Thyroid gland (tissue), 4 donors: ENCODE measurements at places on chromosomes 7 and 10.

GRCh38 chr10:3028441-3028840 is 38.9 kb upstream of the PFKP start:
- DNase-seq = no peak

- DNase-seq = no peak
These were observed 21.9 kb upstream of the CDCA7L start for GRCh38 chr7:21967598-21968003.

GRCh38 chr7:77248154-77248553 is 48.5 kb upstream of the FGL2 start:
- no peak for DNase-seq

GRCh38 chr7:31171216-31171785 is 119.2 kb downstream of the ADCYAP1R1 start:
- no peak for DNase-seq

GRCh38 chr7:35726654-35727053 is 31.7 kb upstream of the HERPUD2 start:
- DNase-seq = no peak

GRCh38 chr10:117418121-117418520 is 42.9 kb upstream of the PDZD8 start:
- no peak for DNase-seq

GRCh38 chr7:102120666-102121195 is 165.9 kb upstream of the SH2B2 start:
- DNase-seq = no peak

DNA sequence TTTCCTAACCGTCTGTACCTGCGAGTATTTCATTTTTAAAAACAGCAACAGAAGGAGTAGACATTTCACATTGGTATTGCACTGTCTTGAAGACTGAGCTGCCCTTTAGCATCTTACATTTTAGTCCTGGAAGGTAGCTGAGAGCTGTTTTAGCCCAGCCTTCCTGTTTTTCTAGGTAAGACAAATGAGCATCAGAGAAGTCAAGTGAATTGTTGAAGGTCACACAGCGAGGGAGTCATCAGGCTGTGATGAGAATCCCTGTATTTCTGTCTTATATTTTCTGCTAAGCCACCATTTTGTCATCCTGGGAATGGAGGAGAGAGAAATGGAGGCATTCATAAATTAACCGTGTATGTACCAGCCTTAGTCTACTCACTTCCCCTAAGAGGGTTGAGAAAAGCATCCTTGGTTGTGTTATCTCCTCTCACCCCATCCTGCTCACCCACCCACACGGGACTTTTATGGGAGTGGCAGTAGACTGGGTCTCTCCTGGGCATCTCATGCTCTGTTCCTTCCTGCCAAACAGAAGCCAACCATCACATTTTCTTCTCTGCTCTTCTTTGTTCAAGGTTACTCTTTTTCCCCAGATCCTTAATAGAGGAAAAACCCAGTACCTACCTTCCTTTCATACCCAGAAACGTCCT is 8.5 kb downstream of the RBM20 start:
- DNase-seq = no peak

DNA sequence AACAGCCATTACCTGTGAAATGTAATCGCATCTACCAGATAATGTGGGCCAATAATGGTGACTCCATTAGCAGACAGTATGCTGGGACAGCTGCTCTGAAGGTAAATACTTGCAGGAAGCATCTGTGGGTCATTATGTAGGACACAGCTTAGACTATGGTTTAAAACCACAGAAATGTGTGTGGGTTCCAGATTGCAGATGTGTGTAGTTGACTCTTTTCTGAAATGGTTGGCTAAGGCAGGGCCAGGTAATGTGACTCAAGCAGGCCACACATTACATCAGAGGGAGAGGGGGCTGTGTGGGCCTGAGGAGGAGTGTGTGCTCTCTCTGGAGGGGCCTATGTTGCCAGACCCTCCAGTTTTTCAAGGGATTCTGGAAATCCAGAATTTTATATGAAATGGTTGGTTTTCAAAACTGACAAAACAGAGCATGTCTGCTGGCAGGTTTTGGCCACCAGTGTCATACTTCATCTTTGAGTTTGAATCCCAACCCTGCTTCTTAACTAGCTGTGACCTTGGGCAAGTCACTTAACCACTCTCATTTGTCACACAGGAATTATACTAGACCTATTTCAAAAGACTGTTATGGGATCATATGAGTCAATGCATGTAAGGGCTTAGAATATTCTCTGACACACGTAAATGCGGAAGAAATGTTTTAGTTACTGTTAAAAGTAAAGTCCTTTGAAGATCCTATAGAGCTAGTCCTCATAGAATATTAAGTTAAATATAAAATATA is 64.5 kb downstream of the MCMBP start:
- no peak for DNase-seq

- DNase-seq = peak; percentile 28
These were observed 12.2 kb downstream of the TRPV6 start for GRCh38 chr7:142873281-142873784.

DNA sequence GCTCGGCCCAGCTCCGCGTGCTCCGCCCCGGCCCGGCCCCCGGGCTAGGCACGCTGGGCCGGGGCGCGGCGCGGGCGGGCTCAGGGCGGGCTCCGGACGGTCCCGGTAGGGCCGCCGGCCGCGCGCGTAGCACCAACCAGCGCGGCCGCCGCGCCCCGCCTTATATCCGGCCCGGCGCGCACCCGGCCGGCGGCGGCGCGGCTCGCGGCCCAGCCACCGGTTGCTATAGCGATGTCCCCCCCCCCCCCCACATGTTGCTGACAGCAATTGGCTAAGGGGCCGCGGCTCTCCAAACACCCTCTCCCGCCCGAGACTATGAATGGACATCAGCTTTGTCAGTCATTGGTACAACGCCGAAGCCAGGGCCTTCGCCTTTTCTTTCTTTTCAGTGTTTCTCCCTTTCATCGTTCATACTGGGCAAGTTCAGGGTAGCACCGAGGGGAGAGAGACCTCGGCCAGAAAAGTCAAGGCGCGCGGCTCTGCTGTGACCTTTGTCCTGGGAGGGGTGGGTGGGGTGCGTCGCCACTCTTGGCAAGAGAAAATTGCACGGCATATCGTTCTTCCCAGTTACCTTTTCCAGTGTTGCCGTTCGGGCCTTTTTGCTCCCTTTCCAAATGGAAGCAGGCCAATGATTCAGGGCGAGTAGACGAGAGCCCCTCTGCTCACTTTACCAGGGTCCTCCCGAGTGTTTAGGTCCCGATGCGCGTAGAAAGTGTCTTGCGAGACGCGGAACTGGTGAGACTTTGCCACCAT is 354.2 kb downstream of the DNAJB6 start:
- peak; percentile 20 for DNase-seq

DNA sequence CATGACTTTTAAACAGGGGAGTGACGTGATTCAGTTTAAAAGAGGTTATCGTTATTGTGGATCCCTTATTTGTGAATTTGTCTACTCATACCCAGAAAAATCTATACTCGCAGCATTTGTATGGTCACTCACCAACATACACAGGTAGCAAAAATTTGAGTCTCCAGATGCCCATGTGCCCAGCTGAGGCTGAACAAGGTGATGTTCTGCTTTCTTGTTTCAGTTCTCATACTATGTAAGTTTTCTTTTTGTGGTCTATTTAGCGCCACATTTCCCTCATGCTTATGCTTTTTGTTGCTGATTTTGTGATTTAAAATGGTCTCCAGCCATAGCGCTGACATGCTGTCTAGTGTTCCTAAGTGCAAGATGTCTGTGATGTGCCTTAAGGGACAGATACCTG is 312.9 kb upstream of the SEMA3A start:
- no peak for DNase-seq

DNA sequence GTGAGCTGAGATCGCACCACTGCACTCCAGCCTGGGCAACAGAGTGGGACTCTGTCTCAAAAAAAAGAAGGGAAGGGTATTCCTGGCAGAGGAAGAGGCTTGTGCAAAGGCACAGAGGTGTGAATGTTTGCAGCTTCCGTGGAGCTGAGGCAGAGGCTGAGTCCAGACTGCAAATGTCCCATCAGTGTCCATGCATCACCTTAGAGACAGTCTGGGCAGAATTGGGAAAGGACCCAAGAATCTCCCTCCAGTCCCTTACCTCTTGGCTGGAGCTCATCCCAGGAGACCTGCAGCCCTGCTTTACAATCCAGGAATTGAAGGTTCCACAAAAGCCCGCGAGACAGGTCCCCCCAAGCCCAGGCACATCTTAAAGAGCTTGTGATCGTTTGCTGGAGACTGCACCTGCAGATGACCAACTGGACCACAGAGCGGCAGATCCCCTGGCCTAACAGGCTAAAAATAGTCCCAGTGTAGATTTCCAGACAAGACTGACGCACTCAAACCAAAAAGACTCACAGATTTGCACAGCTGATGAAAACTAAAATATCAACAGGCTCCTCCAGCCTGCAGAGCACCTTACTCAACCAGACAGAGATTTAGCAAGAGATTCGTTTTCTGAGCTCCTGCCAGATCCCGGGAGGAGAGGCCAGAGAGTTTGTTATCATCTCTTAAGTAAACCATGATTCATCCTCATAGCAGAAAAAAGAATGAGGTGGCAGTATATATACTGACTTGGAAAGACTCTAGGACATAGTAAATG is 22.9 kb upstream of the NANOS1 start:
- DNase-seq = peak; percentile 67

GRCh38 chr7:98300595-98301372 is 19.3 kb downstream of the BRI3 start:
- no peak for DNase-seq

GRCh38 chr10:114388275-114388674 is 16.0 kb downstream of the AFAP1L2 start:
- no peak for DNase-seq

DNA sequence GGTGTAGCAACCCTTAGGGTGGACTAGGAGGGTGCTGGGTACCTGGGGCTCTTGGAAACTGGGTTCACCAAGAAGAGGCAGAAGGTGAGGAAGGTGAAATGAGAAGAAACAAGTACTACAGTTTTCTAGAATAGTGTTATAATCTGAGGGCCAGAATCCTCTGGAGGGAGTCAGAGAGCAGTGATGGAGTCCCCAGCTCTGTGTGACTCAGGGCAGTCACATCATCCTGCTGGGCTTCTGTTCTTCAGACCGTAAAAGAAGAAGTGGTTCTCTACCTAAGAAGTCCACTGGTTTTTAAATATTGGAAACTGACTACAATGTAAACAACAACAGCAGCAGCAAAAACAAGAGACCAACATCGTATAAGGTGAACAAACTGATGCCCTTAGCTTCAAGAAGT is 197.3 kb downstream of the PRPF18 start:
- DNase-seq = peak; percentile 29

DNA sequence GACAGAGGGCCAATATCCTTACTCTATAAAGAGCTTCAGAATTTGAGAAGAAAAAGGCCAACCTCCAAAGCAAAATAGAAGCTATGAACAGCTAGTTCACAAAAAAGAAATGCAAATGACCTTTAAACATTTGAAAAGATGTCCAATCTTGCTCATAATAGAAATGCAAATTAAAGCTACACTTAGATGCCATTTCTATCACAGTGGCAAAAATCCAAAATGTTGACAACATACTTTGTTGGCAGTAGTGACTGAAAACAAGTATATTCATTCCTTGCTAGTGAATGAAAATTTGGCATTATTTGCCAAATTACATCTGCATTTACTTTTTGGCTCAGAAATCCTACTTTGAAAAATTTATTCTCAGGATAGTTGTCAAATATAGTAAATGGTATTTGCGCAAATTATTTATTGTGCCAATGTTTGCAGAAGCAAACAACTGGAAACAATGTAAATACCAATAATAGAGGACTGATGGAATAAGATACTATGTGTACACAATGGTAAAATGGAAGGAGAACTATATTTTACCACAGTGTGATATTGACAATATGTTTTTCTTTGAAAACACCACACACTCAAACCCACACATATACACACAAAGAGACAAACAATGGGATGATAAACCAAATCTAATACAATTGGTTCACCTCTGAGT is 9.4 kb downstream of the TMEM106B start:
- DNase-seq = no peak

- no peak for DNase-seq
These were observed 770 bp downstream of the PRXL2A start for GRCh38 chr10:80409121-80409520.

DNA sequence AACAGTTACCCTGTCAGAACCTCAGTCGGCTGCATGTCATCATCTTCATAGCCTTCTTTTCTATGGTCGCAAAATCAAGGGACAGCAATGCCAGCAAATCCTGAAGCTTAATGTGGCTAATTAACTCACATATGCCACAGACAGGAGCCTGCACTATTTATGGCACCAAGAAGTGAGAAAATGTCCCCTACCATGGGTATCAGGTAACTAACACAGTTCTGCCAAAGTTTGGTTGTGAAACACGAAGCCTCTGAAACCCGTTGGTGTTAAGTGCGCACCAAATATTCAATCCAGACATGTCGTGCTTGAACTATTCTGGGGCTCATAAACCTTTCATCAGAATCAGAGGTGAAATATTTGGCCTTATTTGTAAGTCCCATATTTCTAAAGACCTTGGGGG is 63.3 kb downstream of the EVX1 start:
- no peak for DNase-seq

DNA sequence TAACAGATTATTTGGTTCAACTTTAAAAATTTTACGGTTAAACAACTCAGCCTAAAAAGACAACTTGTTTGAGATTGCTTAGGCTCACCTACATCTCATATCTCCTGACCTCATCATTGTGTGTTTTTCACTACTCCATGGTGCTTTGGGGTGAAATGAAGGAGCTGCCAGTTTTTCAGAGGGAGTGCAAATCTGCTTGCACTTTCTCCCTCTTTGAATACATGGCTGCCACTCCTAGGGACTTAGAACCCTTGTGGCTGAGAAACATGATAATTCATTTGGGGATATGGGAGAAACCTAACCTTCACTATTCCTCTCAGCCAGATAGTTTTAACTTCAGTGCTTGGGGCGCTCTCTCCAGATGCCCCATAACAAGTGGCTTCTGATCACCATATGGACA is 2.7 kb downstream of the CCSER2 start:
- DNase-seq = no peak

DNA sequence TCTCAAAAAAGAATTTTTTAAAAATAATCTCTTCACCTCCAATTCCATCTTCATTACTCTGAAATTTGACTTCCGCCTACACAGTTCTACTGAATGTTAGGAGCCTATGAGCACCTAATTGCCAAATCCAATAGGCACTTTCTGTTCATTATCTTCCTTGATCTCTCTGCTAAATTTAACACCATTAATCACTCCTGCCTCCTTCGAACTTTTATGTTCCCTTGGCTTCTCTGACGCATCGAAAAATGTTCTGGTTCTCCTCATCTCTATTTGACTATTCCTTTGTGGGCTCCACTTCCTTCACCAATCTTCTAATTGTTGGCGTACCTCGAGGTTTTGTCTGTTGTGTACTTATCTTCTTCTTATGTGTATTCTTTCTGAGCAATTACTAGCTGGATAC is 87.3 kb downstream of the MTPN start:
- DNase-seq = no peak
